ENCODE measurements at places on chromosomes 4 and X. TPM values are rescaled to one million over a fixed set of nuclear protein-coding genes. Genes with fewer than 3 reads are reported as not detected.

DNA sequence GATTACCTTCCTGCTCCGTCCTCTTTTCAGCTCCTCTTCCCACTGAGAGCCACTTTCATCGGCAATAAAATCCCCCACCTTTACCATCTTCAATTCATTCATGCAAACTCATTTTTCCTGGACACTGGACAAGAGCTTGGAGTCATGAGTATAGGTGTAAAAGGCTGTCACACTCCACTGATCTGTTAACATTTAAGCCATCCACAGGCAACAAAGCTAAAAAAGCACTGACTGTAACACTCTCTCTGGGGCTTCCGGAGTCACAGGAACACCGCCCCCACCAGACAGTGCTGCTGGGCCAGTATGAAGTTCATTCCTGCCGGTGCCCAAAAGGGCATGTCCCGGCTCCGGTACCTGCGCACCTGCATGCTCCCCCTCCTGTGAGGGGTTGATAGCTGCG lies 38.5 kb downstream of the MAGEB5 start:
- no peaks in the 10 kb centered on the region for H3K4me1 ChIP-seq
- H3K27me3 ChIP-seq = no peaks in the 10 kb centered on the region
- no peak for DNase-seq

DNA sequence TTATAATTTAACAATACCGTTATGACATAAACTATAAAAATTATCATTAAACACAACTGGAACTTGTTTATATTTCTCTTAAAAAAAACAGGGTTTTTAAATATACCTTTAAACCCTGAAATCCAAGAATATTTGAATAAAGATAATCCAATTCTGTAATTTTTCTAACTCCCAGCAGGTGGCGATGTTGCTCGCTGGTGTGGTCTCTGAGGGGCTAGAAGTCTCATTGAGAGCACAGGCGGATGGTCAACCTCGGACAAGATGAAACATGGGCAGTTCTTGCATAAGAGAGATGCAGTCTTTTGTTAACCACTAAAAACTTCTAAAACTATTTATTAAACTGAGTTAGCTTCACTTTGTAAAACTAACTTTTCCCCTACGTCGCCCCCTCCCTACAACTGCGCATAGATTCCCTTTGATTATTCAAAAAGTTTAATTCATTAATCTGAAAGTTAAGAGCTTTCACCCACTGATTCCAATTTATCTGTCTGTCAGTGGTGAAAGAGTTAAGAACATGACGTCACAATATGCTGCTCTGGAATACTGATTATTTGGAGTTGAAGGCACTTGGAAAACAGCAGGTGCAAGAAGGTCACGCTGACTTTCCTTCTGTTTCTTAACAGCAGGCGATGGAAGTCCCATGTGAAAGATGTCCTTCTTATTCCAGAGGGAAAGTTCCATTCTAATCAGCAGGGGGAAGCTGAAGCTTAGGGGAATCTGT lies 29.5 kb downstream of the DMP1 start:
- no peaks in the 10 kb centered on the region for H3K27me3 ChIP-seq
- H3K4me1 ChIP-seq = no peaks in the 10 kb centered on the region
- no peak overlapping the region for H3K4me3 ChIP-seq
- H3K27ac ChIP-seq = no peak overlapping the region
- DNase-seq = peak; percentile 48
- H3K36me3 ChIP-seq = no peaks in the 10 kb centered on the region

GRCh38 chrX:71216485-71216884 lies 6.5 kb upstream of the GJB1 start:
- peak overlapping the region; percentile 69 for H3K4me3 ChIP-seq
- H3K36me3 ChIP-seq = no peaks in the 10 kb centered on the region
- H3K4me1 ChIP-seq = peaks cover 4% of the 10 kb centered on the region

GRCh38 chrX:74230094-74230493 lies 73.9 kb upstream of the ZCCHC13 start:
- H3K27ac ChIP-seq = no peak overlapping the region
- no peaks in the 10 kb centered on the region for H3K36me3 ChIP-seq
- no peak overlapping the region for H3K4me3 ChIP-seq
- no peak for DNase-seq

- H3K4me3 ChIP-seq = no peak overlapping the region
- H3K27me3 ChIP-seq = no peaks in the 10 kb centered on the region
- no peaks in the 10 kb centered on the region for H3K4me1 ChIP-seq
- no peaks in the 10 kb centered on the region for H3K36me3 ChIP-seq
These were observed 69.4 kb downstream of the KCNIP4 start for GRCh38 chr4:21879187-21879586.

DNA sequence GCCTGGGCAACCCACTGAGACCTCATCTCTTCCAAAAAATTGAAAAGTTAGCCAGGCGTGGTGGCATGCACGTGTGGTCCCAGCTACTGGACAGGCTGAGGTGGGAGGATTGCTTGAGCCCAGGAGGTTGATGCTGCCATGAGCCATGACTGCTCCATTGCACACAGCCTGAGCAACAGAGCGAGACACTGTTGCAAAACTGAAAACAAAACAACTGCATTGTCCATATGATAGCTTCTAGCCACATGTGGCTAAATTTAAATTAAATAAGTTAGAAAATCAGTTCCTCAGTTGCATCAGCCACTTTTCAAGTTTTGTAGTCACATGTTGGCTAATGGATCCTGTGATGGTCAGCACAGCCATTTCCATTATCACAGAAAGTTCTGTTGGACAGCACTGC lies 67.9 kb downstream of the GAB1 start:
- no peak overlapping the region for H3K4me3 ChIP-seq
- no peaks in the 10 kb centered on the region for H3K27me3 ChIP-seq
- no peak overlapping the region for H3K27ac ChIP-seq

- no peak for DNase-seq
- H3K4me3 ChIP-seq = no peak overlapping the region
- no peaks in the 10 kb centered on the region for H3K4me1 ChIP-seq
- no peaks in the 10 kb centered on the region for H3K36me3 ChIP-seq
- H3K27me3 ChIP-seq = no peaks in the 10 kb centered on the region
- H3K27ac ChIP-seq = no peak overlapping the region
These were observed 101.0 kb downstream of the OPHN1 start for GRCh38 chrX:68332201-68332731.

GRCh38 chrX:81301877-81302276 lies 100.0 kb downstream of the SH3BGRL start:
- H3K4me1 ChIP-seq = no peaks in the 10 kb centered on the region
- H3K4me3 ChIP-seq = no peak overlapping the region
- H3K27ac ChIP-seq = no peak overlapping the region
- H3K36me3 ChIP-seq = no peaks in the 10 kb centered on the region
- H3K27me3 ChIP-seq = no peaks in the 10 kb centered on the region

DNA sequence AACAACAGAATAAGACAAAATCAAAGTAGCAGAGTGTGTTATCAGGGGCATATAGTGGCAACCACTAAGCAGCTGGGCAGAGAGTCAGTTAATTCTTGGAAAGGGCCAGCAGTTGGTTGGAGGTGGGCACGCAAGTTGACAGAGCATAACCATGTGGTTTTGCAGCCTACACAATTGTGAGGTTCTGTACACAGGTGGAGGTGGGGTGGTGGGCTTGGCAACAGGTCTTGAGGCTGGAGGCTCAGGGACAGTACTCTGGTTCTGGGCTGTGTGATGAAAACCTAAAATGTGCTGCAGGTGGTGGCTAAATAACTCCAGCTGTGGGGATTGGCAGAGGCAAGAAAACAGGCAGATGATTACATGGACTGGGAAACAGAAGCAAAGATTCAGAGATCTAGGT lies 1112.7 kb downstream of the PDHA2 start:
- no peak overlapping the region for H3K4me3 ChIP-seq
- H3K27me3 ChIP-seq = no peaks in the 10 kb centered on the region
- no peaks in the 10 kb centered on the region for H3K4me1 ChIP-seq
- H3K27ac ChIP-seq = no peak overlapping the region

DNA sequence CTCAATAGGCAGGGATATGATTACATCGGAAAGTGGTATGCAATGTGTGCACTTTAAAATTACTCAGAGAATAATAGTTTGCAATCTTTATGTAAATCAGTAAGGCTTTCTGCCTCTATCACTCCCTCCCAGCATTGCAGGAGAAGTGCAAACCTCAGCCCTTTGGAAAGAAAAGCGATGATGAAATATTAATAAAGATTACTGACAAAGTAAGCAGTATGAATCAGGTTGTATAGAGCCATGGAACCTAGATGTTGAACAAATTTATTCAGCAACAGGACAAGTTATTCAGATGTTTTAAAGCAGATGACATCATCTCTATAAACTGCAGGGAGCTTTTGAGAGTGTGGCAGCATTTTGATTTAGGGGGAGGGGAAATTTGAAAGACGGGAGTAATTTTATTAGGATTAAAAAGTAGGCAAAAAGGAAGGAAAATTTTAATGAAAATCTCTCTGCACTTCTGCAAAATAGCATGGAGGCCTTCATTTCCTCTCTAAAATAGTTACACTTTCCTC lies 631.7 kb upstream of the GRIA3 start:
- H3K4me1 ChIP-seq = no peaks in the 10 kb centered on the region
- H3K4me3 ChIP-seq = no peak overlapping the region
- H3K27me3 ChIP-seq = no peaks in the 10 kb centered on the region
- no peaks in the 10 kb centered on the region for H3K36me3 ChIP-seq
- no peak for DNase-seq
- H3K27ac ChIP-seq = no peak overlapping the region

- no peak overlapping the region for H3K4me3 ChIP-seq
- H3K36me3 ChIP-seq = no peaks in the 10 kb centered on the region
- no peak for DNase-seq
- H3K4me1 ChIP-seq = no peaks in the 10 kb centered on the region
- no peaks in the 10 kb centered on the region for H3K27me3 ChIP-seq
These were observed 157.7 kb upstream of the PITX2 start for GRCh38 chr4:110780538-110780937.

The SFRP2 gene
- total RNA-seq = 0.08 TPM

The USP46 gene
- 4.6 TPM for total RNA-seq

The GSTCD gene
- total RNA-seq = 7.1 TPM

The MAGEA8 gene
- not detected for total RNA-seq

The AGTR2 gene
- not detected for total RNA-seq

The TTC29 gene
- total RNA-seq = not detected

The ADGRG4 gene
- total RNA-seq = not detected

Data from liver (tissue), 10 donors.